ENCODE measurements at places on chromosomes 7 and 10.

DNA sequence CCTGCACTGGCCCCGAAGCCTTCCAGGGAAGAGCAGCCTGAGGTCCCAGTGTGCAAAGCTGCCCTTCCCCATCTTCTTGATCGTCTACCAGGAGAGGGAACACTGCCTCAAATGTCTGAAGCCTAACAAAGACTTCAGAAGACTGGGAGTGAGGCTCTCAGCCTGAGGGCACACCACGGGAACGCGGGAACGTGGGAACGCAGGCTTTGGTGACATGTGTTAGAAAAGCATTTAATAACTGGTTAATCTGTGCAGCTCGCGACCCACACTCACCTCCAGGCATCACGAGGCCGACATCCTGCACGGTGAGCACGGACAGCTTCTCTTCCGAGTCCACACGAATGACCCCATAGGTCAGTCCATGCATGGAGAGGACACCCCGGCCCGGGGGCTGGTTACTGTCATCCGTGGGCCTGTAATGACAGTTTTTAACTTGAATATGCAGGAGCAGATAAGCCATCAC lies 234.0 kb downstream of the ZMYND11 start:
- no peak for DNase-seq

GRCh38 chr7:141012696-141013344 lies 1.9 kb downstream of the MRPS33 start:
- DNase-seq = no peak

- DNase-seq = peak; percentile 96
Measured at GRCh38 chr7:29281782-29282541, 87.4 kb downstream of the CHN2 start.

DNA sequence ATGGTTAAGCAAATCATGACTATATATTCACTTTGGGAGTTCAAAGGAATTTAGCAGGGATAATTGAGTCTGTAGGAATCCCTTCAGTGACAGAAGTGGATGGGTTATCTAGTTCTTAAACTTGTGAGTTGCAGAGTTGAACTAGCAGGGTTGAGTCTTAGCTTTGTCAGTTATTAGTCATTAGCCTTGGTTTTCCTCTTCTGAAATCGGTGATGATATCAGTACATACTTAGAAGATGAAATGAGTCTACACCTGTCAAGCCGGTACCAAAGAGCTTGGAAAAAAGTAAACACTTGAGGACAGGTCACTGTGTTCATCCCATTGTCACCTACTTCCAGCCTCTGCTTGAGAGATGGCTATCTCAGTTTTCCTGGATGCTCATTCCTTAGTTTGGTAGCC lies 73.5 kb downstream of the BUB3 start:
- peak; percentile 4 for DNase-seq

DNA sequence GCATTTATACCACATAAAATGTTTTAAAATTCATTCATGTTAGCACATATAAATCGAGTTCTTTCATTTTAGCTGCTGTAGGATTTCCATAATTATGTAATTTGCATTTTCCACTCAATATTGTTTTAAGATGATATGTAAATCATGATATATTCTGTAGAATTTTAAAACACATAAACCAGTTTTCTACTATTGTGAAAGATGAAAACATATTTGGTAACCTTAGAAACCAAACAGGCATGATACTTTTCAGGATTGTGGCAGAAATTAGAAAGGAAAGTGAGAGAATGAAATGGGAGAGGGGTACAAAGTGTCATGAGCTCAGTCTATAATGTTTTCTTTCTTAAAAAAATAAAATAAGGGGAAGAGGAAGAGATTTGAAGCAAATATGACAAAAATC lies 269.3 kb downstream of the PPP1R3A start:
- no peak for DNase-seq

GRCh38 chr10:43257347-43258210 lies 9.3 kb downstream of the RASGEF1A start:
- DNase-seq = no peak

DNA sequence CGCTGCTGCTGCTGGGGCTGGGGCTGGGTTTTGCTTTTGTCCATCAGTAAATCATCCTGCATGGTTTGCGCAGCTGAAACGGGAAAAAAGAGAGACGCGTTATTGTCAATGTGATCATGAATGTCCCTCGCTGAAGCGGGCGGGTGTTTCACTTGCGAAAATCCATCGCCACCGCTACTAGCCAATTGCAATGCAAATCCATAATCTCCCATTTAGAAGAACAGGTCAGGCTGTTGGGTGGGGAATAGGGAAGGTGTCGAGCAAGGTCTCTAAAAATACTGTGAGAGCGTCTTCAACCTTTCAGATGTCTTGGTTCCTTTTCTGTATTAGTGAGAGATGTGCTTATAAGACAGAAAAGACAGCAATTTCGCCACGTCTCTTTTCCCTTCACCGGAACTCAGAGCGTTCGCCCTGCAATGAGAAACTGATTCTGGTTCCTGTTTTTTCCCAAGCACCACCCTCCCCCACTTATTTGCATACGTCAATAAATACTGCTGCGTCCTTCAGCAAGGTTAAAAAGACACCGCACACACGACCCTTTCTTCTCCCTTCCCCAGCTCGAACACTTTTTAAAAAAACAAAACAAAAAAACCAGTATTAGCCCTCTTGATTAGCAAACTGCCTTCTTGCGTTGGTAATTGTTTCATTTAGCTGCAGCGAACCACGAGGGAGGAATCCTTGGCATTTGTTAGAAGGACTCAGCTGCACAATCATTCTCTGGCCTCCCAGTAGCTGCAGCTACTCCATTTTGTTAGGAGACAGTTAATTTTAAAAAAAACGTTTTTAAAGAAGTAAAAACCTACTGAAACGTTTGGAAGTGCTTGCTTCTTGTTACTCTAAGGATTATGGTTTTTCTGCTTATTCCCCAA lies 50.4 kb downstream of the CPEB3 start:
- peak; percentile 60 for DNase-seq

- no peak for DNase-seq
Measured at GRCh38 chr10:96740579-96741281, 20.4 kb upstream of the PIK3AP1 start.

GRCh38 chr10:71042216-71042615 lies 153.9 kb upstream of the PCBD1 start:
- DNase-seq = no peak

DNA sequence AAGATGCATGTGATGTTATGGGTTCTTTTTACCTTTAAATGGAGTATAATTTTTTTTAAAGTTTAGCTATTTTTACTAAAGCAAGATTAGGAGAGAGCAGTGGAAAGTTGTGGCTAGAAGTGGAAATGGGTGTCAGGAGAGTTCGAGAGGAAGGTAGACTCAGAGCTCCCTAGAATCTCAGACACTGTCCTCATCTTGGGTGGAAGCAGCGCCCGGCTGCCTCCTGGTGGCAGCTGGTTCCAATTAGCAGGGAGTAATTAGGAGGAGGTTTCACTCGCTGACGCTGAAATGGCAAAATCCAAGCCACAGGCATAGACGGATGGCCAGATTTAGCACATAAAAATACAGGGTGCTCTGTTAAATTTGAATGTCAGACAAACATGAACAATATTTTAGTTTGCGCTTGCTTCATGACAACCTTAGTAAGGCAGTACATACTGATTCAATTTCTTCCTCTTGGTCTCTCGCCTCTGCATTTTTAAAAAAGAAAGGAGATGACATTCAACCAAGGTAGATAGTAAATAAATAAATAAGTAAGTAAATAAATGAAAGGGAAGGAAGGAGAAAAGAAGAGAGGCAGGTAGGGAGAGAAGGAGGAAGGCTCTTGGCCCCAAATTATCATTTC lies 58.5 kb downstream of the LGI1 start:
- no peak for DNase-seq

DNA sequence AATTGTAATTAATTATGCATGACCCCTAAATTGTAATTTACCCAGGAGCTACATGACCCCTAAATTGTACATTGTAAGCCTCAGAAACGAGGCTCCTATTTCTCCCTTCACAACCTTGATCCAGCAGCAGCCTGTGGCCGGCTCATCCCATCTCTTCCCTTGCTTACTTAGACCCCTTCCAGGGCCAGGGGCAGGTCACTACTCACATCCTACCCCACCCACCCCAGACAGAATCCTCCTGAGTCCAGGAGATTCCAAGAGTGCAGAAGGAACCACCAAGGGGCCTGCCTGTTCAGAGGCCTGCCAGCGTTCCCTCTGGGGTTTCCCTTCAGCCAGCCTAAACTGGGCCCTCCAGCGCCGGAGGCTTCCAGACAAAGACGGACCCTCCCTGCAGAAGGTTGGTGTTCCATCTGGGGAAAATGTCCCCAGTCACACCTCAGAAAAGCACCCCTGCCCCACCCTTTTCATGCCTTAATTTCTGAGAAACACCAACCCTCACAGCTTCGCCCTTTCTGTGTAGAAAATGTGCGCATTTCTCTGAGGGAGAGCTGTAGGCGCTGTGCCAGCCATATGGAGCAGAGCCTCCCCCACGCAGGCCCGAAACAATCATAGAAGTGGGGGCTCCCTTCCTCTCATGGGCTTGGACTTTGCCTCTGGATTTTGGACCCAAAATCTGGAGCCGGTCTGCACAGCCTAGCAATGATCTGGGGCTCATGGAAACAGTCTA lies 19.2 kb downstream of the LEP start:
- DNase-seq = no peak

- DNase-seq = no peak
Measured at GRCh38 chr10:128938558-128938957, 528.5 kb upstream of the MGMT start.

DNA sequence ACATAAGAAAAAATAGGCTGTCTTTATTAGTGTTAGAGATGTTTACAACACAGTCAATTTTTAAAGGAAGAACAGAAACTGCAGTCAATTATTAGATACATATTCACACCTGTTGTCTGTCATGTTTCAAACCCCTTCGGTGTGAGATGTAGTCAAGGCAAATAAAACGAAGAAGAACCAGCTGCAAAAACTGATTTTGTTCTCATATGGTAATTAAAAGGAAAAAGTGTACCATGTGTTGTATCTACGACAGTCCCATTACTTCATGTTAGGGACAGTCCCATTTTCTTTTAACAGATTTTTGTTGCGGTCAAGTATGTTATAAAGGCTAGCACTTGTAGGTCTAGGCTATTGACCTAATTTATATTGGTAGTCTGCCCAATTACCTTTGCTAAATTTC lies 149.4 kb downstream of the LRRN3 start:
- no peak for DNase-seq

DNA sequence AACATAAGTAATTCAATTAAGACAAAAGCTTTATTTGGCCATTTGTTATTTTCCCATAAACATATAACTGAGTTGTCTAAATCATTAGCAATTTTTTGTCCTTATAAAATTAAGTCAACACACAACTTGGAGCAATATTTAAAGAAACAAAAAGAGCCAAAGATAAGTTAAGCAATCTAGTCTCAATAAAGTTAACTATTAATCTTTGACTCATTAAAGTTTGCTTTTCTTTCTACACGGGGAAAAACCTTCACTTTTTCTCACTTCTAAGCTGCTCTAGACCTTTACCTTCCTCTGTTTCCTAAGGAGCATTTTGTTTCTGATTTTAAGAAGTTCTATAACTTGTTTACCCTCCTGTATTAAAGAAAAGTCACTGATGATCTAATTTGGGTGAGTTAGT lies 867.1 kb upstream of the PHF14 start:
- DNase-seq = no peak

GRCh38 chr10:102090772-102091171 lies 25.6 kb downstream of the HPS6 start:
- DNase-seq = no peak

DNA sequence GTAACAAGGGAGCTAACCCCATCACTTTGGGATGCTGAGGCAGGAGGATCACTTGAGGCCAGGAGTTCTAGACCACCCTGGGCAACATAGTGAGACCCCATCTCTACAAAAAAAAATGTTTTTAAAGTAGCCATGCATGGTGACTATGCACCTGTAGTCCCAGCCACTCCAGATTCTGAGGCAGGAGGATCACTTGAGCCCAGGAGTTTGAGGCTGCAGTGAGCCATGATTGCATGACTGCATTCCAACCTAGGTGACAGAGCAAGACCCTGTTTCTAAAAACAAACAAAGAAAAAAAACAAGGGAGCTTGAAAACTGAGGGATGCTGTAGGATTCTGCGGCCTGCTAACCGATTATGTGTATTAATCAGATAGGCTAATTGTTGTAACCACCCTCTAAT lies 4.9 kb downstream of the KIAA1217 start:
- no peak for DNase-seq

DNA sequence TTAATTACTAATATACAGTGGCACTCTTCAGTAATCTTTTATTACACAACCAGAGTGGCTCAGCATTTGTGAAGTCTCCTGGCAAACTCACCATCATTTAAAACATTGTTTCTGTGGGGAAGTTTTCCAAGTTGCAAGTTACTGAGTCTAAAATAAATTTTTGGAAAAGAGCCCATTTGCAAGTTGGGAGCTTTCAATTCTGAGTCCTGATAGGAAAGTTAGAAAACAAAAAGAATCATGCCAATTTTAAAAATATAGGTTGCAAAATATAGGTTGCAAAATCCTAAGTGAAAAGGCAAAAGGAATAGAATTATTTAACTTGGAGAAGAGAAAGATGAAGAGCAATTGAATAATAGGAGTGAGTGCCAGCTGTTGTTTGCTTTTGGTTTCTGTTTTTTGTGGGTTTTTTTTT lies 378.8 kb upstream of the C7orf33 start:
- no peak for DNase-seq

Data from NCI-H510A (cell line).